ENCODE measurements at places on chromosomes 11 and 22.
A peak's percentile ranks its signal among the peaks of the same experiment; 100 is the strongest.

- no peak for DNase-seq
Measured at GRCh38 chr22:37197451-37198257, 9.6 kb upstream of the C1QTNF6 start.

GRCh38 chr22:20486229-20486628 is 9.4 kb downstream of the KLHL22 start:
- no peak for DNase-seq

DNA sequence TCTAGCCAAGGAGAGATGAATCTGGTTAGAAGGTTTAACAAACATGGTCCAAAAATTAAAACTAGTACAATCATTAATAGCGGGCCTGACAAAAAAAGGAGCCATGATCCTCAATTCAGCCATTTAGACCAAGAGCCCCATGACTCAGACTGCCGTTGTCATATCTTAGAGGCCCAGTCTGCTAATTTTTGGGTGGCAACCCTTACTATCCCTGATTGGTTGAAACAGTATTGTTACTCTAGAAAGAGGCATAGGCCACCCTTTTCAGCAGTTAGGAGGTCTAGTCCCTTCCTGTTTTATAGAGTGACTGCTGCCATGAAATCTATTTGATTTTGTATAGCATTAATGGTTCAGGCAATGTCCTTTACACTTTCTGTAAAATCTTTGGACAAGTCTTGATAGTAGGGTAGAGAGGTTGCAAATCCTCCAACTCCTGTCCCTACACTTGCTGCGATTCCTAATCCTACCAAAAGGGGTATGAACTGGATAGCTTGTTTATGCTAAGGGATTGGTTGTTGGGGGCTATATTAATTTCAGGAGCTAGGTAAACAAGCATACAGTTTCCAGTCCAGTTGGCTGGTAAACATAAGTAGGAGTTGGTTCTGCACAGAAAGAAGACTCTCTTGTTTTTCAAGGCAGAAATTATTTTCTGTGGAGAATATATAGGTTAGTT is 1056.3 kb upstream of the CNTN5 start:
- no peak for DNase-seq

- DNase-seq = no peak
Measured at GRCh38 chr11:88188932-88189253, 13.7 kb upstream of the RAB38 start.

DNA sequence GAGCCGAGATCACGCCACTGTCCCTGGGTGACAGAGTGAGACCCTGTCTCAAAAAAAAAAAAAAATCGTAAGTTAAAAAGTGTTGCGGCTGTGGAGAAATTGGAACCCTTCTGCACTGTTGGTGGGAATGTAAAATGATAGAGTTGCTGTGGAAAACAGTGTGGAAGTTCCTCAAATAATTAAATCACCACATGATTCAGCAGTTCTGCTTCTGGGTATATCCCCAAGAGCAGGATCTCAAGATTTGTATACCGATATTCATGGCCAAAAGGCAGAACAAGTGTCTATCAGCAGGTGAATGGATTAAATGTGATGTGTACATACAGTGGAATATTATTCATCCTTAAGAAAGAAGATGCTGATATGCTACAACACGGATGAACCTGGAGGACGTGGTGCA is 3.8 kb downstream of the SELENOO start:
- DNase-seq = peak; percentile 72

DNA sequence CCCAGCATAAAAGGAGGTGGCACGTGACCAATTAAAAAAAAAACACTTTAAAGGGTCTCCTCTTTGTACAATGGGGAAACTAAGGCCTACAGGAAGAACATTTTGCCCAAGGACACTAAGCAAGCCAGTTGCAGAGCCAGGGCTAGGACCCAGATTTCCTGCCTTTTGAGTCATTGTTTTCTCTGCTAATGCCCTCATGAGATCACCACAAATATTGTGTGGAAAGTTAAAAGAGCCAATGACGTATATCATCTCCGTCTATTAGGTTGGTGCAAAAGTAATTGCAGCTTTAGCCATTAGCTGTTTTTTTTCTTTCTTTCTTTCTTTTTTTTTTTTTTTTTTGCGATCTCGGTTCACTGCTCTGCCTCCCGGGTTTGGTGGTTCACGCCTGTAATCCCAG is 24.1 kb upstream of the LRRC32 start:
- peak; percentile 60 for DNase-seq

- DNase-seq = no peak
Measured at GRCh38 chr11:78065203-78065602, 1.5 kb downstream of the THRSP start.

- DNase-seq = no peak
Measured at GRCh38 chr22:19082101-19082500, 40.1 kb downstream of the DGCR2 start.

DNA sequence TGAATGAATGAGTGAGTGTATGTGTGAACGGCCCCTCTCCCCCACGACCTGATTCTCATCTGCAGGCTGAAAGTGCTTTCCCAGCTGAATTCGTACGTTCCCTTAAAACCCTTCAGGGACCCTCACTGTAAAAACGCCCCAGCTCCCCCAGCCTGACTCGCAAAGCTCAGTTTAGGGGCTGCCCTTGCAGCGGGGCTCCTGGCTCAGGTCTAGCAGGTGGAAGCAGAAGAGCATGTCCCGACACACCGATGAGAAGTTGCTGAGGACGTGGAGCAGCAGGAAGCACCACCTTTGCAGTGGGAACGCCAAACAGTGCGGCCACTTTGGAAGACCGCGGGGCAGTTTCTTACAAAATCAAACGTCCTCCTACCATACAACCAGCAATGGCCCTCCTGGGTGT is 3.6 kb upstream of the MRPL23 start:
- no peak for DNase-seq

GRCh38 chr11:123678246-123678645 is 23.8 kb upstream of the SCN3B start:
- no peak for DNase-seq

GRCh38 chr22:31561238-31561887 is 65.0 kb downstream of the SFI1 start:
- peak; percentile 57 for DNase-seq

- no peak for DNase-seq
Measured at GRCh38 chr22:29670626-29671025, 49.2 kb upstream of the CABP7 start.

- DNase-seq = no peak
Measured at GRCh38 chr22:34278121-34278520, 357.8 kb upstream of the LARGE1 start.

GRCh38 chr11:61870541-61871031 is 20.8 kb downstream of the FADS3 start:
- no peak for DNase-seq
